ENCODE measurements at places on chromosomes 5 and 9. TPM values are rescaled to one million over a fixed set of nuclear protein-coding genes. Genes with fewer than 3 reads are reported as not detected.

- DNase-seq, result no peak
These were observed 25.2 kb upstream of the TNIP1 start for GRCh38 chr5:151106043-151106442.

- DNase-seq, result no peak
These were observed 1.9 kb downstream of the FGF1 start for GRCh38 chr5:142683881-142684505.

DNA sequence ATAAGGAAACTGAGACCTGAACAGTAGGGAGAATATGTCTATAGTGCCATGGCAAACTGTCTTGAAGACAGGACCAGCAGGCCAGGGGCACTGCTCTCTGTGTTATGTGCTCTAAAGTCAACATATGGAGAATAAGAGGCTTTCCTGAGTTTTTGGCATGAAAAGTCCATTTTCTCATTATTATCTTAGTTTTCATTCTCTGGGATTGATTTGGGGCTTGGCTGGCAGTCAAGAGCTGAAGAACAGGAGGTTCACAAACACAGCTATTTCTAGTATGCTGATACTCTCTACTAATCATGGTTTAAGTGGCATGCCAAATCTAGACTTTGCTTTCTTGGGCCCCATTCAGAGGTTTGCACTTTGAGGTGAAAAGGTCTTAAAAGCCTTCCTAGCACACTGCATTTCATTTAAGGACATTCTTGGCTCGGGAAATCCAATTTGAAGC, 404.4 kb downstream of the ZNF608 start:
- DNase-seq, result no peak

DNA sequence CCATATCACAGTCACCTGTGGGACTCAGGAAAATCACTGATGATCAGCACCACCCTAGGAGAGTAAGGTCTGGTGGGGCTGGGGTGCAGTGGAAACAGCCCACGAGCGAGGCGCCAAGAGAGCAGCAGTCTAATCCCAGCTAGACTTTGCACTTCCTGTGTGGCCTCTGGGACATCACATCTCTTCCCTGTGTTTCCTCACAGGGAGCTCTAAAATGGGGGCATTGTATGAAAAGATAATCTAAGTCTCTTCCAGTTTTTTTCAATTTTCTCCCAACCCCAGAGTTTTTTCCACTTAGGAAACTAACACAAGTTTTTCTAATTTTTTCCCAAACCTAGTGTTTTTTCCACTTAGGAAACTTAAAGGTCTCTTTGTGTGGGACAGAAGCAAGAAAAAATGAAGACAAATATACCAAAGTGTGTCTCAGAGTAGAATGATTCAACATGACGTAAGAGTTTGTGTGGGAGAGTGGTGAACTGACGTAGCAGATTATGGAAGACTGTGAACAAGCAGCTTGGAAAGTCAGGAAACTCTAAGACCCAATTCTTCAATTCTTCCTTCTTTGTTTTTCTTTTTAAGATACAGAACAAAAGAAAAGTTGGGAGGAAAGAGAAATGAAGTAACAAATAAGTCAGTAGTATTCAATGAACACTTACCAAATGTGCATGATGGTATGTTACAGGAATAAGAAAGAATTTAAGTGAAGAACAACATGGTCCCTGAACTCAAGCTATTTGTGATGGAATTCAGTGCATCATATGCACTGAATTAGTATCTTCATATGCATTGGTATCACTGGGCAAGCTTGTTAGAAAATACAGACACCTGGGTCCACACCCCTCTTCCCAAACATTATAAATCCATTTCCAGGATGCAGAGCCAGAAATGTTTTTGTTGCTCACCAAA, 51.3 kb downstream of the LHFPL2 start:
- DNase-seq, result no peak

- DNase-seq, result peak; percentile 95
These were observed at the start of gene FUBP3 for GRCh38 chr9:130578865-130579737. TSS of gene FUBP3 (plus strand) at chr9:130579577. CDS start at chr9:130579681, 104 bp downstream.

Gene TRPM6
- not detected for total RNA-seq

Gene CER1
- total RNA-seq, result not detected

Gene OLFM1
- not detected for total RNA-seq

DNA sequence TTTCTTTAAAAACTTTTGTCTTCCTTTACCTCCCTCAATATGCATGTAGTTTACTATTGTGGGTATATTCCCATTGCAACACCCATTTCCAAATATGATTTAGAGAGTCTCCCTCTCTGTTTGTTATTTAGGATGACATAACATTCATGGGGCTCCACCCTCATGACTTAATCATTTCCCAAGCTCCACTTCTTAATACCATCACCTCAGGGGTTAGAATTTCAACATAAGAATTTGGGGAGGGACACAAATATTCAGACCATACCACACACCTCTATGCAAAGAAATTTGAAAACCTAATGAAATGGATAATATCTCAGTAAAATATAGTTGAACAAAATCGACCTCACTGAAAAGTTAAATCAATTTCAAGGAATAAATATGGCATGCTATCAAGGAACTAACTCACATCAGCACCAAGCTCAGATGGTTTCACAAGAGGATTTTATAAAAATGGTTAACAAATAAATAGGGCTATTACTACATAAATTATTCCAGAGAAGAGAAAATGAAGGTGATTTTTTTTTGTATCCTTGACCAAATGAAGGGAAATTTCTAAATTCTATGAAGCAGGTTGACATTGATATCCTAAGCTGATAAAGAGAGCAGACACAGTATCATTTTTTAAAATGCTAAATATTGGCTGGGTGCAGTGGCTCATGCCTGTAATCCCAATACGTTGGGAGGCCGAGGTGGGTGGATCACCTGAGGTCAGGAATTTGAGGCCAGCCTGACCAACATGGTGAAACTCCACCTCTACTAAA, 20.2 kb upstream of the UBTD2 start:
- DNase-seq, result no peak

- DNase-seq, result no peak
These were observed 8.1 kb downstream of the PRDM12 start for GRCh38 chr9:130672466-130672865.

GRCh38 chr5:133728475-133728874, 116.1 kb upstream of the FSTL4 start:
- DNase-seq, result no peak

Gene NIPAL4
- 10.1 TPM for total RNA-seq

Gene KYAT1
- 29.6 TPM for total RNA-seq

- no peak for DNase-seq
These were observed 1709.2 kb downstream of the EFNA5 start for GRCh38 chr5:105961572-105961971.

GRCh38 chr9:18299449-18299848, 174.5 kb upstream of the ADAMTSL1 start:
- no peak for DNase-seq

- no peak for DNase-seq
These were observed 13.8 kb downstream of the ST8SIA4 start for GRCh38 chr5:100889165-100889743.

Gene PPP1R2B
- 0.12 TPM for total RNA-seq

Gene TMEM215
- not detected for total RNA-seq

DNA sequence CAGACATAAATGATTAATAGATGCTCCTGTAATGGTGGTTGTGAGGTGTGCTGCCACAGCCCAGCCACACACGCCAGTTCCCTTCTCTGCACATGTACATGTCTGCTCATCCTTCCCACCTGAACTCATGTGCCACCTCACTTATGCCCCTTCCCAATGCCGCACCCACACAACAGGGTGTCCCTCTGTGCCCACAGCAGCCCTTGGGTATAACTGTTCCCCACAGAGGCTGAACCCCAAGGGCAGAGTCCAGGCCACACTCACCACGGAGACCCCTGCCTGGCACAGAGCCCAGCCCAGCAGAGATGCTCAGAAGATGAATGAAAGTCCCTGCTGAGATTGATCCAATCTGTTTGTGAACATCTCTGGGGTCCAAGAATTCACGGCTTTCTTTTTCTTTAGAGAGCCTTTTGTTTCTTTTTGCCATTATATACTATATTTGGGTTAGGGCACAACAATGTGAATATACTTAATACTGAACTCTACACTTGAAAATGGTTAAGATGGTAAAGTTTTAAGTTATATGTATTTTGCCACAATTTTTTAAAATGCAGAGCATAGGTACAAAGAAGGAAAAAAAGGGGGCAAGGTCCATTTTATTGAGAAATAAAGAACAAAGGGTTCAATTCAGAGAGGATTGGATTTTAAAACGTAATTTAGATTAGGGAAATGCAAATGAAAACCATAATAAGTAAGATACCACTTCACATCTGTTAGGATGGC, 29.6 kb downstream of the IRF1 start:
- DNase-seq, result peak; percentile 2

DNA sequence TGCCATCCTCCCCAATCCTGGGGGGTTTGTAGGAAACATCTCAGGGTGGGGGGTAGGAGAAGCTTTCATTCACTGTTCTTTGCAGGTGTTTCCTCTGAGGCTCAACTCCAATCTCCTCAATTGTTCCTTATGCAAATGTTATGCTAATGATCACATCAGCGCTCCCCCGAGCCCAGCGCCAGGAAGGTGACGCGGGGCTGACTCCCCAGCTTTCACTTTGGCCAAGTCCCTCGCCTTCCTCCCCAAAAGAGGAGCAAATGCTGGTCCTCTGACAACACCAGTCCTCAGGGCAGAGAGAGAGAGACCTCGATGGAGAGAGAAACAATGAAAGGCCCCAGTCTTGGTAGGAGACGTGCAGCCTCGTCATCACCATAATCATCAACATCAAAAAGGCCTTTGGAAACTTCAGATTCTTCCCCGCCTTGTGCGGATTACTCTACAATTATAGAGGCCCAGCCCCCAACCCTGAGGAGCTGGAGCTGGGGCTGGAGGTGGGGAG, 39.1 kb downstream of the PCDH1 start:
- DNase-seq, result peak; percentile 28

- DNase-seq, result no peak
These were observed 8.1 kb downstream of the SETD9 start for GRCh38 chr5:56917534-56917933.

Gene FBXL7
- total RNA-seq, result not detected

DNA sequence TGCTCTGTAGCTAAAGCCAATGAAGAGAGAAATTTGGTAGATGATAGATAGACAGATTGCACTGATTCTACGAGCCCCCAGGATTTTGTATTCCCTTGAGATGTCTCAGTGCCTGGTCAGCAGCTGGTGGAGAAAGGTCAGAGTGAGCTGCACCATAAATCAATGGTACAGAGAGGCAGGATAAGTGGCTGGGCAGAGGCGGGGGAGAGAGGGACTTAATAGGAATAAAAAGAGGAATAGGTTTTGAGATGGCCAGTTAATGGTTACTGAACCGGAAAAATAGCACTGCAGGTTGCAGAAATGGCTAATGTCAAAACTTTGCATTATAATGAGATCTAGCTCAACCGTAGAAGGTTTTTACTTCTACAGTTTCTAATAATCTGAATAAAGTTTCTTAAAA, 47.9 kb upstream of the SLC12A2 start:
- DNase-seq, result no peak

DNA sequence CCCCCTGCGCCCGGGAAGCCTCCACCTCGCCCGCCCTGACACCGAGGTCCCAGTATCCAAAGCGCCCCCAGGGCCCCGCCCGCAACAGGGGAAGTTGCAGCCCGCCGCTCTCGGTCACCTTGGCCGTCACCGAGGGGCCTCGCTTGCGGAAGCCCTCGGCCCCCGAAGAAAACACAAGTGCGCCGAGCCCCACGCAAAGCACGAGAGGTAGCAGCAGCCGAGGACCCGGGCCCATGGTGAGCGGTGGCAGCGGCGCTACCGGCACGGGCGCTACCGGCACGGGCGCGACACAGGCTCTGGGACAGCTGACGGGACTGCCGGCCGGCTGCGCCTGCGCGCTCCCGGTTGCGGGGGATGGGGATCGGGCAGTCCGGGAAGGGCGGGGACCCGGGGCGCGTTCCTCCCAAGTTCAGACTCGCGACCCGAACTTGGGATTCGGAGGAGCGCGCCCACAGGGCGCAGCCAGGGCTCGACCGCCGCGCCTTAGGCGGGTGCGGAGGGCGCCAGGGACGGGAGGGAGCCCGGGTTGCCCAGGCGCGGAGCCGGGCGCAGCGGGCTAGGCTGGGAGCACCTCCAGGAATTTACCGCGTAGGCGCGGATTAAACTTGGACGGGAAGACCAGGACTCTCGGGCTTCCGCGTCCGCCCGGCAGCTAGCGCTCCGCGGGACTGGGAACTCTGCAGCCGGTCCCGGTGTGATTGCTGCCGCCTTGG, at the start of gene PPIC:
Gene PPIC (minus strand): TSS at position 335 of the 713 bp plus-strand sequence. CDS start 100 bp downstream, at position 235.
- DNase-seq, result peak; percentile 24

Gene CAMK4
- total RNA-seq, result 44.4 TPM

DNA sequence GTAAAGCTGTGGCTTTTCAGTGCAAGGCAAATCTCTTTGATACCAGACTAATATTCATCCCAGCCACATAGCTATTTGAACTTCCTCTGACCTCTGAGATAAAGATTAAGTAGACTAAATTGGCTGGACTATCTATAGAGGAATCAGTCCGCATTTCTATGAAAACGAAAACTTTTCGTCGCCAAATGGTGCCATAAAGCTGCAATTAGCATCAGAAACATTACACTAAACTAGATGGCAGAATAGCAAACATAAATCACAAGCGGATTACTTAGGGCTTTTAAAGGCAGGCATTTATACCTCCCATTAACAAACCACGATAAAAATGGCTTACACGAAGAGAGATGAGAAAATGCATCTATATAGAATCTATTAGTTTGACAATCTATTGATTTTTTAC, 1009.7 kb upstream of the CDH6 start:
- DNase-seq, result no peak

Gene OBP2B
- total RNA-seq, result not detected

- no peak for DNase-seq
These were observed 55.3 kb downstream of the HMCN2 start for GRCh38 chr9:130320723-130321481.

- DNase-seq, result no peak
These were observed 16.8 kb upstream of the DMXL1 start for GRCh38 chr5:119054101-119054500.

DNA sequence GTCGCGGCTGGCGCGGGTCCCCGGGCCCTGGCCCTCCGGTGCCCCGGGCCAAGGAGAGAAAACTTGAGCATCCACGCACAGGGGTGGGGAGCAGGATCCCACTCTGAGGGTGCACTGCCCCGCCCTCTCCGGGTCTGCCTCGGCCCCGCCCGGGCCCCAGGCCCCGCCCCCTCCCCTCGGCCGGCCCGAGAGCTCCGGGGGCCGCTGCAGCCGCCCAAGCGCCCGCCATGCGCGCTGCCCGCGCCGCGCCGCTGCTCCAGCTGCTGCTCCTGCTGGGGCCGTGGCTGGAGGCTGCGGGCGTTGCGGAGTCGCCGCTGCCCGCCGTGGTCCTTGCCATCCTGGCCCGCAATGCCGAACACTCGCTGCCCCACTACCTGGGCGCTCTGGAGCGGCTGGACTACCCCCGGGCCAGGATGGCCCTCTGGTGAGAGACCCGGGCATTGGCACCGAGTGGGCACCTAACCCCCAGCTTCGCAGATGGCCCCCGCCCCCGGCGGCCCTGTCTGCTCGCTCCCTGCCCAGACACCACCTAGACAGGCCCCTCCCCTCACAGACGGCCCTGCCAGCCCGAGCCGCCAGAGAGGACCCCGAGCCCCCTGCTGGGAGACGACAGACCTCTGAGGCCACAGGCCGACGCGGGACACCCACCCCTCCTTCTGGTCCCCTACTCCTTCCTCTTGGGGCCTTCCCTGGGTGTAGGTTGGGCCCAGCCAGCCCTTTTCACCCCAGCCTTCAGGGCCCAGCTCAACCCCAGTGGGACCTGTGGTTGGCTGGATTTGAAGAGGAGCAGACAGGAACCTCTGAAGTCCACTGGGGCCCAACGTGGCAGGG, at the start of gene CERCAM:
Gene CERCAM (plus strand): TSS at position 207 of the 831 bp plus-strand sequence. CDS start 21 bp downstream, at position 228.
- no peak for DNase-seq

- no peak for DNase-seq
These were observed 541.4 kb downstream of the KCTD16 start for GRCh38 chr5:144712090-144712489.
